CD4-positive, alpha-beta T cell treated with Interleukin-6 at 100 ng/mL for 8 hours (primary cell): ENCODE measurements at places on chromosomes 3 and 15.

DNA sequence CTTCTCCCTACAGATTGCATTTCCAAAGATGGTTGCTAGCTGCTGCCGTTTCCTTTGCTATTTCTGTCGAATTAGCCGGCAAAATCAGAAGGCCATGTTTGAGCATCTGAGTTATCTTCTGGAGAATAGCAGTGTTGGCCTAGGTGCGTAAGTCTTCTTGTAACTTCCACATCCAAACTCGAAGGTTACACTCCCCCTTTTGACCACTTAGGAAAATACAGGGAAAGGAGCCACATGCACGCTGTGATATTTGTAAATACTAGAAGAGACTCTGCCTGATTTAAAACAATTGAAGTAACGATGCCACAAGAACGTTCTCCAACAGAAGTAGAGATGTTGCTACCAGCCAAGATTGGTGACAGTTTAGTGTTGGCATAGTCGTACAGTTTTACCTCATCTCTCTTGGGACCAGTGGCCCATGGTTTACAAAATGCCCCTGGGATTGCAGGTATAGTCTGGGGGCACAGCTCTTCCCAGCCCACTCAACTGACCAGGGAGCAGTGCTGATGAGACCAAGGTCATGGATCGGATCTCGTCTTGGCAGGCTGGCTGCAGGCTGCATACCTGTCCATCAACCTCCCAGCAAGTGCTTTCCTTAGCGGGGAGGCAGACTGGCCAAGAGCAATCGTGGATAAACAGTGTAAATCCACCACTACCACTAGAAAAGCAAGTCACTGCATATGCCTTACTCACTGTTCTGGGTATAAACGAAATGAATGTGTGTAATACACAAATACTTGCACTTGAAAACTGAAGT is 268.4 kb upstream of the CHRM5 start:
- no peak for DNase-seq

DNA sequence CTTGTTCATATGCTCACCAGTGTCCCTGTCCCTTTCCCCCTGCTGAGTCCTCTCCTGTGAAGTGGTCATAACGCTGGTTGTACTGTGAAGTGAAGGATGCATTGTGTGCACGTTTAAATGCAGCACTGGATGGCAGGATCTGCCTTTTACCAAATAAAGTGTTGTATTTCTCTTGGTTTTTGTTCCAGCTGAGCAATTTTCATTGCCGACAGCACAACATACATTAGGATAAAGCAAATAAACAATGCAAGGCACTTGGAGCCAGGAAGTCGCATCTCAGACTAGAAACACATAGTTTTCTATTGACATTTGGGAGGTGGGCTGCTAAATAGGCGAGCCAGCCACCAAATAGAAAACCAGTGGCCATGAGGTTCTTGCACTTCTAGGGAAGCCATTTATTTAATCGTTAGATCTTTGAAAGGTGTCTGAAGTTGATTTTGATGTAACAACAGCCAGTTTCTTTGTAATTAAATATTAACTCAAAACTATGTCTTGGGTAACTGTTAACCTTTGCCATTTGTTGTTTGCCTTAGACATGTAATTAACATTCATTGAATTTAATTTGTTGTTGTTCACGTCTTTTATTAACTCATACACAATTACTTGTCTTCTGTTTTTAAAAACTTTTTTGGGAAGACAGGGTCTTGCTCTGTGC is 185.3 kb downstream of the FNDC3B start:
- no peak for DNase-seq

- DNase-seq = no peak
These were observed 443.3 kb upstream of the TPRG1 start for GRCh38 chr3:188728371-188728896.

- no peak for DNase-seq
These were observed 32.5 kb upstream of the DCLK3 start for GRCh38 chr3:36796881-36797280.

DNA sequence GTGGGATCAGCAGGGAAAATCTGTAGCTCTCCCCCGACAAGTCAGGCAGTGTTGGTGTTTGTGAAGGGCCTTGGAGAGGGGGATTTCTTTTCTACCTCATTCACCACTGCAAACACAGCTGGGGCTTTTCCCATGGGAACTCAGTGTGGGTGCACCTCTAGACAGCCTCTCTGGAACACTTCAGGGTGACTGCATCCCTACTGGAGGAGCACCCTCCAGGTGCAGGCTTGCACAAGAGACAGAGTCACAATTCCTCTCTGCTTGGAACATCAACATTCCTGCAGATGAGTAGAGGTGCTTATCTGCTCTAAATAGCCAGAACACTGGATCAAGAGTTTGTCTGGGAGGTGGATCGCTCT is 72.7 kb upstream of the AKAP13 start:
- no peak for DNase-seq

DNA sequence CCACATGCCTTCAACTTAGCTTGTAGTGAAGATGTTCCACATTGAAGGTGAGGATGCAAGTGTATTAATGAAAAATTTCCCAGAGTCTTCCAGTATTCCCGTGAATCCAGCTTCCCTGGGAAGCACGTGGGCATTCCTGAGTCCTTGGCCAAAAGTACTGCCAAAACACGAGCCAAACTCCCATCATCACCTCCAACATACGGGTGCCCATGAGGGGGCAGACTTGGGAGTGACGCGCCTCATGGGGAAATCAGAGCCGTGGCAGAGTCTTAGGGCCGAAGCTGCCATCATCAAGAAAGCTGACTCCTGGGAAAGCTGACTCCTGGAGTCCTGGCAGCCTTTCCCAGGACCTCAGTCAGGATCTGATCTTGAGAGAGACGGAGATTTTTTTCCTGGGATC is 20.1 kb upstream of the TM2D3 start:
- DNase-seq = no peak

DNA sequence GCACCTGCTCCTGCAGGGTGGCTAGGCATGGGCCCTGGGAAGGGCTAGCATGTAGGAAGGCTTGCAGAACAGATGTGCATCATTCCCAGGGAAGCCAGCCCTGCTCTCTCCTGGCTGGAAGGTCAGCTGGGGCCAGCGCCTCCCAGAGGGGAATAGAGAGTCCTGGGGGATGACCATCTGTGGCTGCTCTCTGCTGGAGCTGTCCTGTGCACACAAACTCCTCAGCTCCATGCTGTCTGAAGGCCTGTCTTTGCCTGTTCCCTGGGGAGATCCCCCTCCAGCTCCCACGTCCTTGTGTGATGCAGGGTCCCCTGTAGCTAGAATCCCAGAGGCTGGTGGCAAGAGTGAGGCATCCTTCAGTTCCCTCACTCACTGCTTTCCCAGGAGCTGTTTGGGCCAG is 19.3 kb downstream of the IL16 start:
- DNase-seq = no peak

DNA sequence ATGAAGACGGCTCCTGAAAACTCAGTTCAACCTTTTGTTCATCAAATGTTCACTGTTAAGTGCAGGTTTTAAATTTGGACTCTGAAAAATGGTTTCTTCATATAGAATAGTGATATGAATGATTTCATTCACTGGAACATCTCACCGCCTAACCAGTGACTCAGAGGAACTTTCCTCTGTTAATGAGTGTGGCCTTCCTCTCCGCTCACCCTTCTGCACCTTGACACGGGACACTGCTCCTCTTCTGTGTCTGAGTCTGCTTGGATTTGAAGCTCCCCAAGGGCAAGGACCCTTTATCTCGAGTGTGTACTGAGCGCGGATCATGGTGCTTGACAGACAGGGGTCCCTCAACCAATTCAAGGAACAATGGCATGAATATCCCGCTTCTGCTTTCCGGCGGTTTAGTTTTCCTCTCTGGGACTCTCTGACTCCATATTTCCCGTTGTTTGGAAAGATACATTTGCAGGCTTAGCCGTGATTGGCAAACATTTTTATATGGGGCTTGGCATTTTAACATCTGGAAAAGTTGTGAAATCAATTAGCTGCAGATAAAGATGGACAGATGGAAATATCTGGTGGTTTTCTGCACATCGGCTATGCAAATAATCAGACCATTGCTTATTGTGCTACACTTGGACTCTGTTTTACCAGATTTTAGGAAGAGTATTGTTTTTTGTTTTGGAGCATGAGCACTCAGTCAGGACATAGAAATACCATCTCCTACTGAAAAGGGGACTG is 20.9 kb downstream of the KBTBD8 start:
- DNase-seq = no peak

DNA sequence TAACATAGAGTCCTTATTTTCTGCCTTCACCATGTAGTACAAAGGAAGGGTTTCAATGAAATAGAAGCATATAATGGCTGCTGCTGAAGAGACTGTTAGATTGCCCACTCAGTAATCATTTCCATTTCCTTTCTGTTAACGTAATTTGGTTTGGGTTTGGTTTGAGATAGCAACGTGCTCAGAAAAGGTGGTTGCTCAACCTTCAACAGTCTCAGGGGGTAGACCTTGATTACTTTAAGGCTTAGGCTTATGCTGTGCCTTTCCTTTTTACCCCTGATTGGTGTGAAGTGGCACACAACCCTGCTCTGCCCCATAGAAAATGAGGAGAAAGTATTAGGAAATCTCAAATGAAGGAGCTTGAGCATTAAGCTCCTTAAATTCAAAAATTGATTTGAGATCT is 163.7 kb upstream of the TP63 start:
- no peak for DNase-seq

DNA sequence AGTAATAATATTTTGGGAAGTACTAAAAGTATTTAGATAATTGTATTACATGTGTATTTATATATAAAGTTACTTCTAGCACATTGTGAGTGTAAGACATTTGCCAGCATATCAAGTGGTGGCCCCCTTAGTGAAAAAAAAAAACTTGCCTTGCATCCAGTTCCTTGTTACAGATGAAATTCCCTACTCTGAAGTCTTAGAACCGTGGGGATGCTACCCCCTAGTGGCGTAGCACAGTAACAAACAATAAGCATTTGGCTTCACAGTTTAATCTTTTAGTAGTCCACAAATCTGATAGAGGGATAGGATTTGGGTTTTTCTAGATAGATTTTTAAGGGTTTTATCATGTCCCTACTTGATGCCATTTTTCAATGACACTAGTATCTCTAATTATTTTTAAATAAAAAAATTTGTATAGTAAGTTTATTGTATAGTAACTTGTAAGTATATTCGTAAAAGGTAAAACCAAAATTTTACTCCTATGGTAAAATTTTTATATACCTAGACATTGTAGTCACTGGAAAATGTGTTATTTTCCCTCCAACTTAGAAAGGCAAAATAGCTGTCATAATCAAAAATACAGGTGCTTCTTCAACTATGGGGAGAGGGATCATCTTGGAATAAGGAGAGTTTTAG is 14.3 kb downstream of the SMC4 start:
- peak; percentile 70 for DNase-seq

- no peak for DNase-seq
These were observed 642.3 kb downstream of the RBMS3 start for GRCh38 chr3:29922992-29923746.

DNA sequence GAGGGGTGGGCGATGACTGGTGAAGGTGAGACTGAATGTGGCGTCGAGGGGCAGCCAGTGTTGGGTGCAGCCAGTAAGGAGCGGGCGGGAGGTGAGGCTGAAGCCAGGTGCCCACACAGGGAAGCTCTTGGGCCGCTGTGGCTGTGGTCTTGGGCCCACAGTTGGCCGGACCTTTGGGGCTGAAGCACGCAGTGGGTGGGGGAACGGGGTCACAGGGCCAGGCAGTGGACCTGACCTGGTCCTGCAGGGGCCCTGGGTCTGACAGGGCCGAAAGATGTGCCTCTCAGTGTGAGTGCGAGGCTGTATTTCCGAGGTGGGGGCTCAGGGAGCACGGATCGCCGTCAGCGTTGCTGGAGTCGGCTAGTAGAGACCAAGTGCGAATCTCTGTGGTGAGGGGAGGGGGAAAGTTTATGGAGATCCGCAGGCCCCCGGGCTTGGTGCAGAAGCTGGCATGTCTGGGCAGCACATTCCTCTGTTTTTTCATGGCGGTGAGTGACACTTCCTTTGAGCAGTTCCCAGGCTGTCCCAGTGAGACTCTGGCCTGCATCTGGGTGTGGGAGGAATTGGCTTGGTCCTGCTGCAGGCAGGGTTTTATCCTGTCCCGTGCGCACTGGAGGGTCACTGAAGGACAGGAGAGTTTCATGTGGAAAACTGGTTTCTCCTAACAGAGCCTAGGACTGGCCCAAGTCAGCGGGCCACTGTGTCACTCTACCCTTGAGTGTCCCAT is 100.8 kb downstream of the TMEM266 start:
- no peak for DNase-seq

DNA sequence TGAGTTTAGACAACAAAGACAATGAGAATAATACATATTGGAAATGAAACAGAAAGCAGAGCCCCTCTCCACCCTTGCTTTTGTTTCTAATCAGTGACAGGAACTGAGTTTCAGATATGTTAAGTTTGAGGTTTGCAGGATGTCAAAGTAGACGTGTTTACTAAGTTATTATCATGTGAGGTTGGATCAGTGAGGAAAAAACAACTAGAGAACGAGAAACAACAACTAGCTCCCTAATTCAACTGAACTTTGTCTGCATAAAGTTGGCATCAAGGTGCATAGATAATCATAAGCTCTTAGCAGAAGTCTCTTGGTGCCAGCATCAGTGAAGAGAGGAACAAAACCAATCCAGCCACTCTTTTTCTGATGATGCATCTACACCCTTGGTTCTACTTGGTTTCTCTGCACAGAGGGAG is 491.1 kb upstream of the NR2F2 start:
- peak; percentile 30 for DNase-seq

GRCh38 chr3:139718415-139718814 is 40.6 kb upstream of the NMNAT3 start:
- no peak for DNase-seq

DNA sequence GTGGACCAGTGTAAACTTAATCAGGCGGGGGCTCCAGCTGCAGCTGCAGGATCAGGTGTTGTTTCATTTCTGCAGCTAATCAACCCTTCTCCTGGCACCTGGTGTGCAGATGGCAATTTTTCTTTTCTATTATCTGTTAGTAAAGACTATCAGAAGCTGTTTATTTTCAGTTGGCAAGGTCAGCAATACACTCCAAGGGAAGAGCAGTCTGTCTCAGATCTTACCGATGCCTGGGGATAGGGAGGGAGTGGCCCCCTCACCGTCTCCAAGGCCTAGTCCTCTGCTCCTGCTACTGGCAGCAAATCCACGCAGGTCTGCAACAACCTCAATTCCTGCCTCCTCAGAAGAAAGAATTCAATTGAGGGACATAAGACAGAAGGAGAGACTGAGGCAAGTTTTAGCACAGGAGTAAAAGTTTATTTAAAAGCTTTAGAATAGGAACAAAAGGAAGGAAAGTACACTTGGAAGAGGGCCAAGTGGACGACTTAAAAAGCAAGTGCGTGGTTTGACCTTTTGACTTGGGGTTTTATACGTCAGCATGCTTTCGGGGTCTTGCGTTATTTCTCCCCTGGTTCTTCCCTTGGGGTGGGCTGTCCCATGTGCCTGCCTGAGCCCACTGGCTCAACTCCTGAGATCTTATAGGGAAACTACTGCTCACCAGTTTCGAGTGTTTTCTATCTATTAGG is 9.2 kb downstream of the CCRL2 start:
- DNase-seq = no peak

DNA sequence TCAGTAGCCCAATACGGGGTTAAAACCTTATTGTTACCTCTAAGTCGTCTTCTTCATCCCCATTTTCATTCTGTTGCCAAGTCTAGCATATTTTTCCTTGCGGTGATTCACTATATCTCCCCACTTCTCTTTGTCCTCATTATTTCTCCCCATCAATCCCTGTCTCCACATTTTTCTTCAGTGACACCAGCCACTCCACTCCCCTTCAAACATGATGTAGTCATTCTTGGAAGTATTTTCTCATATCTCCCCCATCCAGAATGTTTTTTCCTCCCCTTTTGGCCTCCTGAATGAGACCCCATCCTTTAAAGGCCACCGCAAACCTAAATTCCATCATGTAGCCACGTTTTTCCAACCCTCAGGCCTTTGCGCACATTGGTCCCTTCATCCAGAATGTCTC is 105.9 kb downstream of the TOP2B start:
- no peak for DNase-seq

- DNase-seq = no peak
These were observed 38.6 kb upstream of the TJP1 start for GRCh38 chr15:29860872-29861271.
